ENCODE measurements at places on chromosomes 5 and 9. TPM values are rescaled to one million over a fixed set of nuclear protein-coding genes. Genes with fewer than 3 reads are reported as not detected.

DNA sequence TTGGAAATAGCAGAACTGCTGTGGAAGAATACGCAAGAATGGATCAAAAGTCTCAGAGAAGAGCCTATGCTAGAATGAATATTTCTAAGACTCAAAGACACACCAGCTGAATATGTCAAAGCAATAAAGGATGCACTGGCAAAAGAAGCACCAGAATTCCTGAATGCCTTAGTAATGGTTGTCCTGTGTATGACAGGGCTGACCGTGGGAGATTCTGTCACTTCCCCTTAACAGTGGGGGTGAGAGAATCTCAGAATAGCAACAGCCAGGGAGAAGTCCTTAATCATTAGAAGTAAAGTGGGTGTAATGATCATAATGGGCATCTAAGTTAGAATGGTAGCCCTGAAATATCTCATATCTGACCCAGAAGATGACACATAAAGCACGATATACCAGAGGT lies 14.6 kb upstream of the PRR16 start:
- no peak overlapping the region for H3K27ac ChIP-seq
- no peak overlapping the region for H3K4me3 ChIP-seq
- H3K27me3 ChIP-seq = no peaks in the 10 kb centered on the region
- H3K36me3 ChIP-seq = no peaks in the 10 kb centered on the region
- H3K4me1 ChIP-seq = peaks cover 47% of the 10 kb centered on the region

DNA sequence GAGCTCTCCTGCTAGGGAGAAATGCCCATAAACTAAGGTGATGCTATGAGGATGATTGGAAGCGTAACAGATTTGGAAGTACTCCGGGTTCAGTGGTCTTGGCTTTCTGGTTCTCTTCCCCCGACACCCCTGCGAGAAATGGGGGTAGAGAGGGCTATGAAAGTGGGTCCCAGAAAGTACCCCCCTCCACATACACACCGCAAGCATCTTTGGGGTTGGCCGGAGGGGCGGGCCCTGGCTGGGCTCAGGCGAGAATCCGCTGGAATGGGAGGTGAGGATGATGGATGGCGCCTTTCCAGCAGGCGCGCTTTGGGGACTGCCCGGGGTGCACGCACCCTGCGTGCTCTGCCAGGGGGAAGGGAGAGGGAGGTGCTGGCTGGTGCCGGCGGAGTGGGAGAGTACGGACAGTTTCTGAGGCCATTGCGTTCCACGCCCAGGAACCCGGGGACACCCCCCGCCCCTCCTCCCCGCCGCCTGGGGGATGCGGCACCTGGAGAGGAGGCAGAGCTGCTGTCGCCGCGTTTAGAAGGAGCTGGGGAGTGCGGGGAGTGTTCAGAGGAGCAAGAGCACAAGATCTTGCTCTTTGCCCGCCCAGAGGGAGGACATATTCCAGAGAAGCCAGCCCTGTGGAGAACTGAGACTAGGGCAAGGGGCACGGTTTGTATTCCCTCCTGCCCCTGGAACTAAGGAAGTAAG lies 1.9 kb downstream of the PCSK5 start:
- no peaks in the 10 kb centered on the region for H3K36me3 ChIP-seq
- H3K4me3 ChIP-seq = peak overlapping the region; percentile 82
- DNase-seq = peak; percentile 54
- peak overlapping the region; percentile 78 for H3K27ac ChIP-seq

- no peak overlapping the region for H3K4me3 ChIP-seq
- H3K27me3 ChIP-seq = peaks cover 6% of the 10 kb centered on the region
- H3K36me3 ChIP-seq = no peaks in the 10 kb centered on the region
- H3K4me1 ChIP-seq = no peaks in the 10 kb centered on the region
These were observed 396.9 kb downstream of the AGTPBP1 start for GRCh38 chr9:85344901-85345300.

- H3K36me3 ChIP-seq = no peaks in the 10 kb centered on the region
- H3K4me3 ChIP-seq = no peak overlapping the region
- no peaks in the 10 kb centered on the region for H3K4me1 ChIP-seq
- DNase-seq = no peak
- no peak overlapping the region for H3K27ac ChIP-seq
These were observed 8.4 kb upstream of the RGS7BP start for GRCh38 chr5:64497386-64497785.

DNA sequence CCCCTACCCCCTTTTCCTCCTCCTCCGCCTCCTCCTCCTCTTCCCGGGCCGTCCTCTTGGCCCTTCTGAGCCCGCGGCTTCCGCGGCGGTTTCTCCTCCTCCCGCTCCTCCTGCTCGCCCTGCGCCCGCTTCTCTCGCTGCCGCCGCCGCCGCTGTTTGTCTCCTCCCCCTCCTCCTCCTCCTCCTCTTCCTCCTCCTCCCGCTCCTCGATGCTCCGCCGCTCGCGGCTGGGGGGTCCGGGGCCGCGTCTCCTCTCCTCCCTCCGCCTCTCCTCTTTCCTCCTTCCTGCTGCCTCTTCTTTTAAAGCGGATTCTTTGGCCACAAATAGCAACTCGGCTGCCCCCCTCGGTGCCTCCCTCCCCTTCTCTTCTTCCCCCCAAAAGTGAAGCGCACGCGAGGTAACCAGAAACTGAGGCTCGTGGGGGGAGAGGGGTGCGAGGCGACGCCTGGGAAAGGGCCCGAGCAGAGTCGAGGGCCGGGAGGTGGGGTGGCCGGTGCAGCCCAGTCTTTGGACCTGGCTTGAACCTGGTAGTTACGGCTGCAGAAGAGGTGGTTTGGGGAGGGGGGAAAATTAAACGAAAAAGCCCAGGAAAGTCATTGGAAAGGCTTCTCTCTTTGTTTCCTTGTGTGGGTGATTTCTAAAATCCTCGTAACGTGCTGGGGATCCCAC lies 1058.5 kb upstream of the DMAC1 start:
- no peak overlapping the region for H3K27ac ChIP-seq
- H3K36me3 ChIP-seq = no peaks in the 10 kb centered on the region
- H3K27me3 ChIP-seq = no peaks in the 10 kb centered on the region

The GPR150 gene
- total RNA-seq = not detected

The PCDHGB2 gene
- total RNA-seq = 8.2 TPM

The FAM200C gene
- total RNA-seq = 3.7 TPM
